ENCODE measurements at places on chromosomes 2 and 18. TPM values are rescaled to one million over a fixed set of nuclear protein-coding genes. Genes with fewer than 3 reads are reported as not detected.

DNA sequence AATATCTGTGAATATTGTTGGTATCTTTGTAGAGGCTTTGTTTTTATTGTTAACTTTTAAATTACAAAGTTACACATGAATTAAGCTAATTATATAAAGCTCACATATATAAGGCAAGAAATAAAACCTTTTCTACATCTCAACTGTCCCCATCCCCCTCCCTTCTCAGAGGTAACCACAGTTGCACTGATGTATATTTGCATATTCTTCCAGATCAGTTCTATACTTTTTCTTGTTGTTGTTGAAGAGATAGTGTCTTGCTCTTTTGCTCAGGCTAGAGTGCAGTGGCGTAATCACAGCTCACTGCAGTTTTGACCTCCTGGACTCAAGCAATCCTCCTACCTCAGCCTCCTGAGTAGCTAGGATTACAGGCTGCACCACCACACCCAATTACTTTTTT is 36.0 kb upstream of the CDC42EP3 start:
- no peak overlapping the region for H3K27ac ChIP-seq
- H3K4me3 ChIP-seq = no peak overlapping the region
- no peaks in the 10 kb centered on the region for H3K27me3 ChIP-seq
- no peaks in the 10 kb centered on the region for H3K4me1 ChIP-seq

DNA sequence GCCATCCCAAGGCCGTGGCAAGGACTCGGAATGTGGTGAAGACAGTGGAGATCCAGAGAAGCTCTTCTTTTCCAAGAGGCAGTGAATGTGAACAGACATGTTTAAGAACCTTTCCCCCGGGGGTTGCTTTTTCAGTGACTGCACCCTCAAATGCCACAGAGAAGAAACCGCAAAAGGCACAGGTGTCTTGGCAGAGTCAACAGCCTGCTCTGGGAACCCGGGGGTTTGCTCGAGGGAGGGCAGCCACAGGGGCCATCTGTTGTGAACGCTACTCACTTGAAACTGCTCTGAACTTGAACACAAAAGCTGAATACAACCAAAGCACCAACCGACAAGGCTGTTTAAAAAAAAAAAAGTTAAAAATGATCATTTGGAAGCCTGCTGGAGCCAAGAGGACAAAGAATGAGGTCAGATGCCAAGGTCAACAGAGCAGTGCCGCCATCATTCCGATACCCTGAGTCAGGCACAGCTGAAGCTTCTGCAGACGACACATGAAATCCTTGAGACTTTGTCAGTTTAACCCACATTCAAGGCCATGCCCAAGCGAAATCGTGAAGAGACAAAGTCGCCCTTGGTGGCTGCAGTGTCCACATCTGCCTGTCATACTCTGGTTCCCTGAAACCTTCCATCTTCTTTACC is 47.4 kb downstream of the PSMG2 start:
- H3K27me3 ChIP-seq = no peaks in the 10 kb centered on the region
- no peak overlapping the region for H3K27ac ChIP-seq
- no peaks in the 10 kb centered on the region for H3K36me3 ChIP-seq

Gene TLX2
- not detected for total RNA-seq

Gene DSEL
- total RNA-seq = 3.2 TPM

Gene LYG1
- total RNA-seq = 0.25 TPM

Gene KLHL41
- total RNA-seq = 0.31 TPM

GRCh38 chr2:20638646-20639430 is 12.1 kb downstream of the HS1BP3 start:
- H3K27me3 ChIP-seq = no peaks in the 10 kb centered on the region
- no peak overlapping the region for H3K27ac ChIP-seq
- DNase-seq = no peak
- no peak overlapping the region for H3K4me3 ChIP-seq
- no peaks in the 10 kb centered on the region for H3K36me3 ChIP-seq

All from right lobe of liver (tissue), 6 donors.